Mammary epithelial cell (primary cell): ENCODE measurements at places on chromosomes 1 and 21. TPM values are rescaled to one million over a fixed set of nuclear protein-coding genes. Genes with fewer than 3 reads are reported as not detected.
A peak's percentile ranks its signal among the peaks of the same experiment; 100 is the strongest.

The TSNAX gene
- 35.8 TPM for total RNA-seq

DNA sequence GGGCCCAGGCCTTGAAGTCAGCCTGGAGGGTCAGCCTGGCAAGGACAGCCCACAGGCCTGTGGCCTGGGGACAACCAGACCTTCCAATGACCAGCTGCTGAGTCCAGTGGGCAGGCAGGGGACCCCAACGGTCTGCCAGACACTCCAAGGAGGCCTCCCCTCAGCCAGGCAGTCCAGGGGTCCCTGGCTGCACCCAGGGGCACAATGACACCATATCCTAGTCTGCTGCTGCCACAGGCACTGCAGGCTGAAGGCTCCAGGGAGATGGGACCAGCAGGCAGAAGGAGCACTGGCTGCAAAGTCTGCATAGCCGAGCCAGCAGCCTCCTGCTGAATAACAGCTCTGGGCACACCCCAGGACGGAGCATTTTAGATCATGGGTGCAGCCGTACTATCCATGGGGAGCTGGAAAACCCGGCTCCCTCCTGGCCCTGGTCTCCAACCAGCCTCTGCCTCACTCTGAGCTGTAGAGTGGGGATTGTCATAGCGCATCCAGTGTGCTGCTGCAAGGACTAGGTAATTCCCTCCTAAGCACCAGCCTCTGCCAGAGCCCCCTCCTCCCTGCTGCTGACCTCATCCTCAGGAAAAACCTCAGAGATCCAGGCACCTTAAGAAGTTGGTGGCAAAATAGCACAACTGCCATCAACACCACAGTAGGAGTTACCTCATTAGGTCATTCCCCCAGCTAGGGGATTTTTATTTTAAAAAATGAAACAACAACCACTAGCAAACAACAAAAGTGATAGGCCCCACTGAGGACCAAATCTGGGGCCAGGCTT lies 4.8 kb upstream of the LAPTM5 start:
- DNase-seq = no peak

The PEX14 gene
- 21.0 TPM for total RNA-seq

The MCOLN2 gene
- total RNA-seq = 1.6 and 3.5 TPM in 2 replicates

The KCNE2 gene
- total RNA-seq = 0.17 TPM

DNA sequence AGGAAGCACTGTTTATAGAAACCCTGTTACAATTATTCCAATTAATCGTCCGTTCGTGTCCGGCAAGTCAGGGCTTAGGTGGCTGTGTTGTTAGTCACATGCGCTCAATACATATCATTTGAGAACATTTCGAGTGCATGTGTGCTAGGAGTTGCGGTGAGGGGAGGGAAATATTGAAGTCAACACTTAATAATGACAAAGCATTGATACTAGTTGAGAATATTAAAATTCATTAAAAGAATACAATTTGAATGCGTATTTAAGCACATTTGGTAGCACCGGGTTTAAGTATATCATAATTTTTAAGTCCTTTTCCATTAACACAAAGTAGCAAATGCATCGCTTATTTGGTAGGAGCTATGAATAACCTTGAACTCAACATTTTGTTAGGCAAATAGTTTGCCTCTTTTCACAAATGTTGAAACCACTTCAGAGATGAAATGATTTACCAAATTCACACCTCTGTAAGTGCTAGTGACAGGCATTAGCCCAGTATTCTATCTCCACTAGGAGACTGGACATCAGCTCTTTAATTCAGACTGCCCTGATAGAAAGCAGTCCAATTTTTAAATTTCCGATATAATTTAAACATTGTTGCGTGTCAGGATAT lies 1.1 kb upstream of the SERBP1 start:
- no peak for DNase-seq

- no peak for DNase-seq
Observed at GRCh38 chr1:227889863-227890405, 57.8 kb downstream of the WNT9A start.

DNA sequence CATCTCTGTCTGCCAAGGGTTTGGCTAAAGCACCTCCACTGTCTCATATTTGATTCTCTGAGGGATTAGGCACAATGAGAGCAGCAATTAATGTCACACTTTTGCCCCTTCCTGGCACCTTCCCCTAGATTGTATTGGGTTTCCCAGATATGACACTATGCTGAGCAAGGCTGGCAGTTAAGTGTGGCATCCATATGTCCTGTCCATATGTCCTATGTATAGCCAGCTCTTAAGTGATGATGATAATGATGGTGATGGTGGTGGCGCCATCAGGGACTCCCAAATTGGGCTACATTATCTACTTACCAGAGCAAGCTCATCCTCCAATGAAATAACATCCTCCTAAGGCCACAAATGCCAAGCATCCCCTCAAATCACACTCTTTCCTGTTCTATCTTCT lies 13.5 kb upstream of the LORICRIN start:
- DNase-seq = no peak

The CR2 gene
- total RNA-seq = not detected in 2 replicates

The TPRG1L gene
- total RNA-seq = 44.2 TPM

DNA sequence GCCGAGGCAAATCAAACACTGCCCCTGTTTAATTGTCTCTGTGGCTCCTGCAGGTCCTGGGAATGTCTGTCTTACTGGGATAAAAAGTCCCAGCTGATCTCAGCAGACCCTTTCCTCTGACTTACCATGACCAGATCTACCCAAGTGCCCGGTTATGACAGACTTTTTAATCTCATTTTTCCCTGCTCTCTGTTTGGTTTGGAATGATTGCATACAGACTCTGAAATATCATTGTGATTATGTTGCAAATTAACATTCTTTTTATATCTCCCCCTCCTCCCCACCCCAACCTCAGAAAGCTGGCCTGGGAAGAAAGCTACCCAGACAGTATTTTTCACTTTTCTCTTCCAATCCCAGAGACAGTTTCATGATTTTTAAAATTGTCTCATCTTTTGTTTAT lies 16.3 kb downstream of the RAB7B start:
- DNase-seq = no peak

- DNase-seq = no peak
Observed at GRCh38 chr1:34695580-34695979, 59.3 kb upstream of the GJB5 start.

GRCh38 chr1:232596666-232597303 lies 33.1 kb downstream of the SIPA1L2 start:
- DNase-seq = no peak

- peak; percentile 8 for DNase-seq
Observed at GRCh38 chr21:15659753-15660422, 69.9 kb upstream of the USP25 start.

GRCh38 chr1:151539321-151540020 lies 638 bp upstream of the TUFT1 start:
- DNase-seq = peak; percentile 99

- peak; percentile 30 for DNase-seq
Observed at GRCh38 chr1:1407636-1408318, 684 bp upstream of the MRPL20 start.

The DNAJC28 gene
- total RNA-seq = 2.0 TPM

DNA sequence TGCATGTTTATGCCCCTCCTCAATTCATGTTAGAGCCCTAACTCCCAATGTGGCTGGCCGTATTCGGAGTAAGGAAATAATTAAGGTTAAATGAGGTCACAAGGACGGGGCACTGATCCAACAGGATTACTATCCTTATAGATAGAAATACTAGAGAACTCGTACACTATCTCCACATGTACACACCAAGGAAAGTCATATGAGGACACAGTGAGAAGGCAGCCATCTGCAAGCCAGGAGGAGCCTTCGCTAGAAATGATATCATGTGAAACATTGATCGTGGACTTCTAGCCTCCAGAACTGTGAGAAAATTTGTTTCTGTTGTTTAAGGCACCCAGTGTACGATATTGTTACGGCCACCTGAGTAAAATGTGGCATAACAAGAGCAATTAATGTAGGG lies 79.7 kb downstream of the FAF1 start:
- no peak for DNase-seq

The SPRR5 gene
- total RNA-seq = 0.43 and 0.78 TPM in 2 replicates

DNA sequence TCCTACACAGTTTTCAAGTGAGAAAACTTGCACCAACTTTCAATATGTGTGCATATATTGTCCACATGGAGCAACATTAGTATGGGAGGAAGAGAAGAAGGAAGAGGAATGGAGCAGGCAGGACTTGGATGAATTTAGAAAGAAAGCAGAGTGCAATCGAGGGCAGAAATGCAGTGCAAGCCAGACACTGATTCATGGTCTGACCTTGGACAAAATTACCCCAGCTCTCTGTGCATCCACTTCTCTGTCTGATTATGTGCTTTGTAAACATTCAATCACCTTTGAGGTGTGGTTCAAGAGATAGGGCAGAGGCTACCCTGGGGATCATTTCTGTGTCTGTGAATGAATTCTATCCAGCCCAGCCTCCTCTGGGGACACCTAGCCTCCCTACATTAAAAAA lies 265.2 kb downstream of the TNR start:
- DNase-seq = no peak

The PRAMEF33 gene
- not detected in 2 replicates for total RNA-seq

The CC2D1B gene
- 31.0 TPM for total RNA-seq

DNA sequence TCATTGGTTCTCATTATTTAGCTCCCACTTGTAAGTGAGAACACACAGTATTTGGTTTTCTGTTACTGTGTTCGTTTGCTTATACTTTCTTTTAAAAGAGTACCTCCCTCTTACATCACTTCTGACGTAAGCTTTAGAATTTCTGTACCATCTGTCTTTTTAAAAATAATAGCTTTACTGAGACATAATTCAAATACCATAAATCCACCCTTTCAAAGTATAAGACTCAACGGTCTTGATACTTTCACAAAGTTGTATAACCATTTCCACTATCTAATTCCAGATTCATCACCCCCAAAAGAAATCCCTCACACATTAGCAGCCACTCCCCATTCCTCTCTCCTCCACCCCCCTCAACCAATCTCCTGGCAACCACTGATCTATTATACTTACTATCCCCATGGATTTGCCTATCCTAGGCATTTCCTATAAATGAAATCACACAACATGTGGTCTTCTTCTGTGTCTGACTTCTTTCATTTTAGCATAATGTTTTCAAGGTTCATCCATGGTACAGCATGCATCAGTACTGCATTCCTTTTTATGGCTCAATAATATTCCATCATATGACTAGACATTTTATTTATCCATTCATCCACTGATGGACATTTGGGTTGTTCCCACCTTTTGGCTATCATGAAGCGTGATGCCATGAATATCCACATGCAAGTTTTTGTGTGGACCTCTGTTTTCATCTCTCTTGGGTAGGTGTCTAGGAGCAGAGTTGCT lies 104.7 kb downstream of the HLCS start:
- no peak for DNase-seq
